D341Med (cell line): ENCODE measurements at places on chromosomes 16 and 17.
A peak's percentile ranks its signal among the peaks of the same experiment; 100 is the strongest.

DNA sequence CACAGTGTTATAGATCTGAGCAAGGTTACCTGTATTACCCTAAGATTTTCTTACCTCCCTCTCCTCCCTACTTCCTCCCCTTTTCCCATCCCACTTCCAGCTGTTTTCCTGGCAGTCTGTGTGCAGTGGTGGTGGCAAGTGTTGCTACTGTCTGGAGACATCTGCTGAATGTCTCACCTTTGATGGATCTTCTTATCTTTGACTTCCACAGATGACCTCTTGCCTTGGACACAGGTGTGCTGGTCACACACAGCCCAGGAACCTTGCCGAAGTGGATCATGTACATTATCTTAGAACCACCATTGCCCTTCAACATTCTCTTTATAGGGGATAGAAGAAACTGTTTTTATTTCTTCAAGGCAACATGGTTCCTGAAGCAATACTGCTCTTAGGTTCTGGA is 245.1 kb downstream of the UTP18 start:
- no peak for DNase-seq

GRCh38 chr16:1580956-1581355 is 30.9 kb downstream of the IFT140 start:
- no peak for DNase-seq

DNA sequence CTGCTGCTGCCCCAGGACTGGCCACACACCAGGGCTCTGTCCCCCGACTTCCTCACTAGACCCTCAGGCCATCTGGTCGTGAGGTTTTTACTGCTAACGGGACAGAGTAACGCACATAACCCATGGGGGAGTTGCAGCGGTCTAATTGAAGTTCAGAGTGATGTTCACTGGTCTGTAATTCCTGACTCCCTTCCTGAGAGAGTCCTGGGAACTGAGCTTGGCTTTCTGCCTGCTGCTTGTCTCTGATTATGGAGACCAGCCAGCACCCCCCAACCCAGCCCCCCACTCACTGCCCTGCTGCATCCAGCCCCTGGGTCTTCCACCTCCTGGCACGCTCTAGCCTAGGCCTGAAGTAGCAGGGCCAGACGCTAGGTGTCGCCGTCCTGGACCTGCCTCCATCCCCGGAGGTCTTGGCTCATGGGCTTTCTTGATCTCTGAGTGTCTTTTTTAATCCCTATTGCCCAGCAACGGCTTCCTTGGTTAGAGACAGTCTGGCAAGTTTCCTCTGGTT is 192.9 kb downstream of the CCDC182 start:
- peak; percentile 83 for DNase-seq

GRCh38 chr17:34616148-34616547 is 36.8 kb downstream of the TMEM132E start:
- peak; percentile 90 for DNase-seq

- DNase-seq = no peak
Measured at GRCh38 chr17:81080019-81080418, 45.1 kb downstream of the BAIAP2 start.

DNA sequence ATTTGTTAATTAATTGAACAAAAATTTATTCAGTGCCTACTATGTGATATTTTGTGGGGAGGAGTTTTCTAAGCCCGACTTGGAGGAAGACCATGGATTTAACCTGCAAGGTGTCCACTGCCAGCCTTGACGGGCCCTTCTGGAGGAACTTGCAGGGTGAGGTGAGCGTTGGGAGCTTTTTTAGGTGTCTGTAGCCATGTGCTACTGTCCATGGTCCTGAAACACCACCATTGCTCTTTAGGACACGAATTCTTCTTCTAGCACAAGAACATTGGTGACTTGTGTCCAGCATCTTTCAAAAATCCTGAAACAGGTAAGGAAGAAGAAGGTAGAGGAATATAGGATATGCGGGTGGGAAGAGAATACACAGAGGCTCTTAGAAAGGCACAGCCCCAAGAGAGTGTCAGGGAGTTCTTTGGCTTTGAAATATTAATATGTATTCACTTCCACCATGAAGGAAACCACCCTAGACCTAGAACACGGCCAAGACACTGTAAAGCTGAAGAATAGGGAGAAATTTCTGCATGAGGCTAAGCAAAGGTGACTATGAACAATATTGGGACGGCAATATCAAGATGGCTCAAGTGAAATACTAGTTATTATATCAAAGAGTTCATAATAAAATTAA is 27.9 kb upstream of the OR4D1 start:
- DNase-seq = no peak

GRCh38 chr16:81558444-81559175 is 114.0 kb downstream of the CMIP start:
- no peak for DNase-seq

GRCh38 chr17:1627982-1628855 is at the start of gene SLC43A2:
SLC43A2 (minus strand) TSS chr17:1628834; CDS start chr17:1627874, 960 bp downstream.
- peak; percentile 86 for DNase-seq

DNA sequence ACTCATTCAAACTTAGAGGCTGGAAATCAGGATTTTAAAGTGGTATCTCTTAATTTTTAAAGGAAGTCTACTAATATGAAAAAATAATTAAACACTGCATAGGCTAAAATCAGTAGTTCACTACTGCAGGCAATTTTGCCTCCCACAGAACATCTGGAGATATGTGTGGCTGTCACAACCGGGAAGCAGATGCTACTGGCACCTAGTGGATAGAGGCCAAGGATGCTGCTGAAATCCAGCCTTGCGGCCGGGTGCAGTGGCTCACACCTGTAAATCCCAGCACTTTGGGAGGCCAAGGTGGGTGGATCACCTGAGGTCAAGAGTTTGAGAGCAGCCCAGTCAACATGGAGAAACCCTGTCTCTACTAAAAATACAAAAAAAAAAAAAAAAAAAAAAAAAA is 473.9 kb downstream of the XYLT1 start:
- no peak for DNase-seq
